ENCODE measurements at places on chromosomes 6 and 20.

GRCh38 chr20:46139266-46139889 lies 21.3 kb downstream of the CD40 start:
- DNase-seq = no peak

- no peak for DNase-seq
These were observed 6.9 kb downstream of the RTEL1 start for GRCh38 chr20:63664861-63665594.

GRCh38 chr20:52105442-52106422 lies 85.8 kb downstream of the ZFP64 start:
- DNase-seq = no peak

DNA sequence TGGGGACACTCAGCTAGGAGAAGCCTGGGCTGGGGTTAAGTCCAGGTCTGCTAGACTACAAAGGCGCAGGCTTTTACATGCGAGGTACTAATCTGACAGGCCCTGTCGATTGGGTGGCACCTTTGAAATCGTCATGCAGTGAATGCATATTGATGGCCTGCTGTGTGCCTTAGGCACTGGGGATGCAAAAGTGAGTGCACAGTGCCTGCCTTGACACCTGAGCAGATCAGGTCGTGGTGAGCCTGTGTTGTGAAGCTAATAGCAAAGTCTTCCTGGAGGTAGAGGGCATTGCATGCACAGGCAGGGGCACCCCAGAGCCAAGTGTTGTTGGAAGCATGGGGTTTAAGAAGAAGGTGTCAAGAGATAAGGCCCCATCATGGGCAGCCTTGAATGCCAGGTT lies 16.9 kb downstream of the LRRC1 start:
- DNase-seq = no peak

GRCh38 chr6:63352544-63353285 lies 32.9 kb upstream of the LGSN start:
- DNase-seq = peak; percentile 86

- no peak for DNase-seq
These were observed 15.5 kb upstream of the TMEM181 start for GRCh38 chr6:158544428-158544827.

- DNase-seq = no peak
These were observed 547.8 kb downstream of the CDH26 start for GRCh38 chr20:60506061-60506460.

DNA sequence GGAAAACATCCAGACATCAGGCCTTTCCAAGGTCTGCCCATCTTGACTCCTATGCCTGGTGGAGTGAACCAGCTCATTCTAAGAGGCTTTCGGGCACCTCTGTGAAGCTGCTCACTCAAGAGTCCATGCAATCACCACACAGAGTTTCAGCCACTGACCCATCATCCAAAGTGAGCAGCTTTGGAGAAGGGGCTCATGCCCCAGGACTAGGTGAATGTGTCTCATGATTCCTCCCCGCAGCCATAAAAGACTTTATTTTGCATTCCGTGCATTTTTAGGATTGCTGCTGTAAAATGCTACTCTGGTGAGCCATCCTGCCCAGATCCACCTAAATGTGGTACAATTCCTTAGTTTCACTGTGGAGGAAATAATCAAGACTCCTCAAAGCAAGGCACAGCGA lies 44.5 kb upstream of the EZR start:
- no peak for DNase-seq

- DNase-seq = no peak
These were observed 611.0 kb upstream of the MARCKS start for GRCh38 chr6:113246186-113246585.

DNA sequence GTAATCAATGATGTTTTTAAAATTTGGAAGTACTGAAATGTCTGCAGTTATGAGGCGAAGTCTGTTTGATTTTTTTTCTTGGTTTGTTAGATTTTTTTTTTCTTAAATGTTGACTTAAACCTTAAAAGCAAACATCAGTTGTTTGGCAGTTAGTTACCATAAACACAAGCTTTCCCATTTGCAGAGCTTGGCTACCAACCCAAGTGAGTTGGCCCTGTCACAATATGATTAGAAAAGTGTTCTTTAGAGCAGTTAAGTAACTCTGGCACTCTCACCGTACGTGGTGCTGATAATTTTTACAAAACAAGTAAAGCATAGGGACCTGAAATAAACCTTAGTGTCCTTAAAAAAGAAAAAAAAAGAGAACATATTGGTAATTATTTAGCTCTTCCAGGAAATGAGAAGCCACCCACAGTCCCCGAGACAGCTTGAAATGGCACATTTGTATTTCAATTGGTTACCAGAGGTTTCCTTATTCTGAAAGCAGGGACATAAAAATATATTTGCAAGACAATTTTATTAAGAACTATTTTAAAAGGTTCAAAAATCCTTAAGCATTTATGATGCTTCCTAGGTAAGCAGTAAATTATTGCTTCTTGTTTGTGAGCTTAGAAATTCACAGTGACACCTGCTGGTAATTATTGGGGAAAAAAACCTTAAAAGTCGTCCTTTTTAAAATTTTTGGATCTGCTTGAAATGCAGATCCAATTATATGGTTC lies 3.9 kb downstream of the HEY2 start:
- no peak for DNase-seq

GRCh38 chr6:53299331-53300005 lies 49.3 kb downstream of the ELOVL5 start:
- no peak for DNase-seq

GRCh38 chr6:153160221-153160620 lies 29.1 kb upstream of the RGS17 start:
- no peak for DNase-seq

Measured in bone marrow (tissue), 2 donors.